ENCODE measurements at places on chromosomes 1 and 21. TPM values are rescaled to one million over a fixed set of nuclear protein-coding genes. Genes with fewer than 3 reads are reported as not detected.

DNA sequence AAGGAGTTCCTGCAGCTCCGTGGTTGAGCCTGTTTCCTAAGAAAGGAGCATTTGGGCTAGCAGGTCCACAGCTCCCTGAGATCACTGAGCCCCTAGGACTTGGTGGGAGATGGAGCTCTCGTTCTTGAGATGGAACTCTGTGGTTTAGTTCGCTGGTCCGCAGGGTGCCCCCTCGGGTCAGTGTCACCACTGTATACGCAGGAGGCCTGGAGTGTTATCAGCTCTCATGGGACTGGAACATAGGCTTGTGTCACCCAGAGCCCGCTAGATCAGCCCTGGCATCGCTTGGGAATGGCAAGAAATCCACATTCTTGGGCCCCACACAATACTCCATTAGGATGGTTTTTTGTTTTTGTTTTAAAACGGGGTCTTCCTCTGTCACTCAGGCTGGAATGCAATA, 3.6 kb downstream of the SNAP47 start:
- no peak for DNase-seq

- peak; percentile 76 for DNase-seq
Measured at GRCh38 chr1:217892750-217893149, 261.6 kb downstream of the SPATA17 start.

Gene GIPC2
- total RNA-seq: not detected

Gene FAM78B
- 3.8 TPM for total RNA-seq

DNA sequence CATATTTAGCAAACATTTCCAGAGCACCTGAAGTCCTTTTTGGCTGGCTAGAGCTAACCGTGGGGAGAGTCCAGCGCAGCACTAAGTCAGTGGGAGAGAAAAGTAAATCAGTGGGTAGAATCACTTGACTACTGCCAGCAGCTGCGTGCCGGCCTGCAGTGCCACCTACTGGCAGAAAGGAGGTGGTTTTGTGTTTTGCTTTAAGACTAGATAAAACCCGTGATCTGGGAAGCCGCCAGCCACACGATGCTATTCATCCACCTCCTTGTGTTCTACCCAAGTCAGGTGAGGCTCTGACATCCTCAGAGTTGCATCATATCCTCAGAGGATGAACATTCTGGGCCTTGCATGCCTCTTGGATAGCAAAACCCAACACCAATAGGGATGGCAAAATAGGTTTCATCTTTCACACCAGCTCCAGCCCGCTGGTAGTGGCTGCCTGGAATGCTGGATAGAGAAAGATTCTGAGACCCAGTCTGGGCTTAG, 14.1 kb upstream of the HEYL start:
- peak; percentile 63 for DNase-seq

Gene WNT3A
- total RNA-seq: not detected

Gene MAP10
- total RNA-seq: not detected

- no peak for DNase-seq
Measured at GRCh38 chr1:214634267-214634666, 31.3 kb downstream of the CENPF start.

DNA sequence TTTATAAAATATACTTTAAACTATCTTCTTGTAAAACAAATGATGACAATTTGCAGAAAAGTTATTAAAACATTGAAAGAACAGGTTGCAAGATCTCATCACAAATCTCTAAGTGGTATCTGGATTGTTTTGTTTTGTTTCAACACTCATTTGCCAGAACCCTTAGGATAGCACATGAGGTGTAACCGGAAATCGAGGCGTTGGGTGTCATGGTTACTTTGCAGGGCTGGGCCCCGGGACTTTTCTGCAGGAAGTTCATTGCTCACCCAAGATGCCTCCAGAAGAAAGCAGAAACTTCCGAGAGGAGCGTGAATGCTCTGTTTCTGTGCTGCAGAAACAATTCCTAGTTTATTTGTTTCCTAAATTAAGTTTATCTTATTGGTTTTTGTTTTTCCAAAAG, 2.5 kb downstream of the DISC1 start:
- peak; percentile 67 for DNase-seq

- DNase-seq: no peak
Measured at GRCh38 chr1:79151006-79151796, 144.7 kb upstream of the ADGRL4 start.

- peak; percentile 47 for DNase-seq
Measured at GRCh38 chr1:73162564-73162963, 880.2 kb upstream of the NEGR1 start.

Gene STYXL2
- 0.07 TPM for total RNA-seq

- DNase-seq: no peak
Measured at GRCh38 chr1:26134466-26134865, 22.8 kb downstream of the PDIK1L start.

Gene CFHR3
- 0.20 TPM for total RNA-seq

- DNase-seq: no peak
Measured at GRCh38 chr1:18924221-18924691, 21.9 kb upstream of the ALDH4A1 start.

Gene TMEM240
- total RNA-seq: 3.1 TPM

DNA sequence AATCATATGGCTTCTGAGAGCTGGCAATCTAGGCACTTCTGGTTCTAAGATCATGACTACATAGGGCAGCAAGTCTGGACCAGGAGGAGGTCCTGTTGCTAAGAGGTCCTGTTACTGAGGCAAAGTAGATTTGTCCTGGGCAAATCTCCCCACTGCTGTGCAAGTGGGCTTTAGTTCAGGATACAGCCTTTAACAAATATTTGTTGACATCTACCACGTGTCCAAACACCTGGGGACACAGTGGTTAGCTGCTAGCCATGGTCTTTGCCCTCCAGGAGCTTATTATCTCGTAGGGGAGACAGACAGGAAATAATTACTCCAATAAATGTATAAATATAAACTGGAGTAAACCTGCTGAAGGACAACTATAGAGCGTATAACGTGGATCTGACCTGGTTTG, 3.2 kb downstream of the CGN start:
- DNase-seq: no peak

- no peak for DNase-seq
Measured at GRCh38 chr21:42194863-42195262, 24.1 kb upstream of the ABCG1 start.

GRCh38 chr1:20322825-20323612, 32.3 kb downstream of the VWA5B1 start:
- peak; percentile 69 for DNase-seq

Gene LDLRAD2
- total RNA-seq: not detected

Gene S100A2
- total RNA-seq: 79.0 TPM

GRCh38 chr1:78624035-78624434, 3.8 kb downstream of the IFI44L start:
- DNase-seq: no peak

Gene SLC44A3
- 0.30 TPM for total RNA-seq

- no peak for DNase-seq
Measured at GRCh38 chr1:3438661-3439180, 15.7 kb upstream of the ARHGEF16 start.

GRCh38 chr1:33143698-33144097, 38.1 kb downstream of the TRIM62 start:
- DNase-seq: peak; percentile 68

Gene SUSD4
- 1.0 TPM for total RNA-seq

Gene RGS5
- 8.6 TPM for total RNA-seq

Gene EVA1C
- total RNA-seq: not detected

- no peak for DNase-seq
Measured at GRCh38 chr1:161933592-161934588, 89.8 kb downstream of the OLFML2B start.

DNA sequence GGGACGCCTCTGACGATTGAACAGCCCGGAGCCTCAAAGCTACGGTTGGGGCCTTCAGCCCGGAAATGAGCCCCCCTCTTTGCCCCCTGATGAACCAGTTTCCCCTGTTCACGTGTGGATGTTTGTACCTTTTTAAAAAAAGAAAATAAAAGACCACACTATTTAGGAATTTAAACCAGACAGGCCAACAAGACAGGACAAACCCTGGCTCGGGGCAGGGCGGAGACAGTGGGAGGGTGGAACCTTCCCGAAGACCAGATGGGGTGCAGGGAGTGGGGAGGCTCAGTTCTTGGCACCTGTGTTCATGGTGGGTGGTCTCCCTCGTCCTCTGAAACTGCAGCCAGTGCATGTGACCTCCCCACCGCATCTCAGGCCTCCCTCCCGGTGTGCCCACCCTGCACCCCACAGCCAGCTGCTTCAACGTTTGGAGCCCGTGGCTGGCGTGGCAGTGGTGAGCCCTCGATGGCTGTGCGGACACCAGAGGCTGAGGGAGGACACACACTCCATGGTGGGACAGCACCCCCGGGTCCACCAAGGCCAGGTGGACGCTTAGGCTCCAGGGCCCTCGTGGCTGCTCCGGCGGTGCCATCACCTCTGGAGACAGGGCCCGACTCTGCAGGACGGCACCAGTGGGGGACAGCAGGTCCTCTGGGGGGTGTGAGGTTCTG, 45.6 kb downstream of the COL18A1 start:
- no peak for DNase-seq

Gene MMEL1
- not detected for total RNA-seq

DNA sequence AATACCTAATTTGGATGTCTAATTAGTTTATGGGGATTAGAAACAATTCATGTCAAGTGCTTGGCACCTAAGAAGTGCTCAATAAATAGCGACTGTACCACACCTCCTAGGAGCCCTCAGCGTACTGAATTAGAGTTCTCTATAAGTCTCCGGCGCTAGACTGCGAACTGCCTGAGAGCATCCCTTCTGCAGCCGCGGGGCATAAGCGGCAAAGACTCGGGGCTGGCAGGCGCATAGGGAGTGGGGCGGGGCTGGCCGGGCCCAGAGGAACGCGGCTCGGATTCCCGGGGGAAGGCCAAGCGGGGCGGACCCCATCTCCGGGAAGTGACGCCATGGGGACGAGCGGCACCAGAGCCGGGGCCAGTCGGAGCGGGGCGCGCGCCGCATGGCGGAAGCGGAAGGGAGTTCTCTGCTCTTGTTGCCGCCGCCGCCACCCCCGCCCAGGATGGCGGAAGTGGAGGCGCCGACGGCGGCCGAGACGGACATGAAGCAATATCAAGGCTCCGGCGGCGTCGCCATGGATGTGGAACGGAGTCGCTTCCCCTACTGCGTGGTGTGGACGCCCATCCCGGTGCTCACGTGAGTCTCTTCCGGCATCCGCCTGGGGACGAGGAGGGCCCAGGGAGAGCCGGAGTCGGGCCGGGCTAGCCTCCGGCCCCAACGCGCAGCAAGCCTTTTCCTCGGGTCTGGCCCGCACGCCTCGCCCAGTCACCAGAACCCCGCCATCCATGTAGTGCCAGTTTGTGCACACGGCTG, at the start of gene TMEM222:
Gene TMEM222 (plus strand): TSS at position 351 of the 756 bp plus-strand sequence. CDS start 35 bp downstream, at position 386.
- DNase-seq: peak; percentile 96

GRCh38 chr1:197330213-197330612, 62.2 kb downstream of the CRB1 start:
- DNase-seq: no peak
